Activated naive CD4-positive, alpha-beta T cell treated with Interleukin-2 at 50 U/mL for 16 hours (primary cell): ENCODE measurements at places on chromosomes 2 and 18.

DNA sequence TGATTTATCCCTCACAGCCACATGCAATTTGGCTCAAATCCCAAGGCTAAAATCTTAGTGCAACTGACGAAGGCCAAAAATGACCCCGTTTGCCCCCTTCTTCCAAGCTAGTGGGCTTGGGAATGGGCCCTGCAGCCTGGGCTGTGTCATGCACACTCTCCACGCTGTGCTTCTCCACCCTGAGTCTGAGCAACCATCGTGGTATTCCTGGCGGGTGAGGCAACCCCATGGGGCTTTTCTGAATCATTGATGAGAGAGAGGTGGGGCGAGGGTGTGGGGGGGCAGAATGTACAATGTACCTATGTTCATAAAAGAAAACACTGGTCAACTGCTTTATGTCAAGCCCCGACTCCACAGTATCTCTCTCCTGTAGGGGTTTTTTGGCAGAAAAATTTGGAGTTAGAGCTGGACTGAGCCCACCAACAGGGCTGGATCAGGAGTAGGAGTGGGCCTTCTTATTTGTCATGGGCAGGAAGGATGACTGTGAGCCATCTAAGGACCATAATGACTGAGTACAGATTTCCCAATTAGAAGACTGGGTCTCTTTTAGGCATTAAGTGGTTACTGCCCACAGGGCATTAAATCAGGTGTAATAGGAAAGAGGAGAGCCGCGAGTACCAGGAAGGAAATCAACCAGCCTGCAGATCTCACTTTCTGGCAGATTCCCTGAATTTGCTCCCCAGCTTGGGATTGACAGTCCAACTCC, 8.9 kb downstream of the SULT1C2 start:
- DNase-seq, result no peak

GRCh38 chr2:146801886-146802285, 1042.9 kb upstream of the ACVR2A start:
- no peak for DNase-seq

GRCh38 chr2:236657215-236657614, 87.6 kb downstream of the ACKR3 start:
- no peak for DNase-seq

- DNase-seq, result no peak
Observed at GRCh38 chr2:65834771-65835475, 402.5 kb upstream of the SPRED2 start.

DNA sequence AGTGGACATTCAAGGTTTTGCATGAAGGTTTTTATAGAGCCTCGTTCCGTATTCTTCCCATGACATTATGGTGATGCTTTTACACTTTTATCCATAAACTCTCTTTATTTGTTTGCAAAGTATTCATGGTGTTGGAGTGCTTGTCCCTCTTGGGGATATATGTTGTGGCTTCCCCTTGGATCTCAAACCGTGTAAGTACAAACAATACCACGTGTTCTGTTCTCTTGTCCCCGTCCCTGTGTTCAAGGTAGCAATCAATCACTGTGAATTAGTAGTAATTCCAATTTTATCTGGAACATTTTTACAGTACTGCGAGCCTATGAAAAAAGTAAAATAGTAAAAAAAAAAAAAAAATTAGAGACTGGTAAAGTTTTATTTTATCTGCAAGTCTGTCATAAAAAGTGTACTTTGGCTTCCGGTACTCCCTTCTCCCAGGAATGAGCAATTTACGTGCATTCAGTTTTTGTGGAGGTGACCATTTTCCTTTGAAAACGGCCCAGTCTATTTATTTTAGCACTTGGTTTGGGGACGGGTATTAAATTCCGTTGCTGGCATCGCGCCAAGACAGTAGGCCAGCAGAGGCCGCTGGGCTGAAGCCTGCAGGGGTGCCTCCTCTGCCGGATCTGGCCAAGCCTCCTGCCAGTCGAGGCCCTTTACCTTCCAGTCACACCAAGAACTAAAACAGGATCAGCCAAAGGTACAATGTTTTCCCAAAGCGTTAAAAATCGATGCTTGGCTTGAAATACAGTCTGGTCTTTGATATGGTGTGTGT, 175.7 kb downstream of the SOCS6 start:
- no peak for DNase-seq

- DNase-seq, result no peak
Observed at GRCh38 chr18:55384551-55385275, 203.3 kb downstream of the TCF4 start.

GRCh38 chr2:137938204-137938603, 26.1 kb upstream of the HNMT start:
- no peak for DNase-seq

- no peak for DNase-seq
Observed at GRCh38 chr2:181774685-181775084, 94.4 kb upstream of the NEUROD1 start.

DNA sequence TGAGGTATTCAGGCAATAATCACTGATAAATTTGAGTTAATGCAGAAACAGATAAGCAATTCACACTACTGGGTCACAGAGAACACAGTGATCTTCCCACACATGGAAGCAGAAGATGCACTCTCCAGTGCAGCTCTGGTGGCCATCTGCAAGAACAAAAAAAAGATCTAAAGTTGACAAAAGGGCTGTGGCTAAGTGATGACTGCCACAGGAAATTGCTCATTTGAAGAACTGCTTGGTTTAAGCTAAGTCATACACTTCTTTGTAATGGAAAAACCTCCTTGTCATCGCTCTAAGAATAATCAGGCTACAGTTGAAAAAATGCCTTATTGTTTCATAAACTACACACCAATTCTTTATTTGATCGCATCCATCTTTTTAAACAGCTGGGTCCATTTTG, 115.1 kb downstream of the DTNB start:
- DNase-seq, result peak; percentile 48

DNA sequence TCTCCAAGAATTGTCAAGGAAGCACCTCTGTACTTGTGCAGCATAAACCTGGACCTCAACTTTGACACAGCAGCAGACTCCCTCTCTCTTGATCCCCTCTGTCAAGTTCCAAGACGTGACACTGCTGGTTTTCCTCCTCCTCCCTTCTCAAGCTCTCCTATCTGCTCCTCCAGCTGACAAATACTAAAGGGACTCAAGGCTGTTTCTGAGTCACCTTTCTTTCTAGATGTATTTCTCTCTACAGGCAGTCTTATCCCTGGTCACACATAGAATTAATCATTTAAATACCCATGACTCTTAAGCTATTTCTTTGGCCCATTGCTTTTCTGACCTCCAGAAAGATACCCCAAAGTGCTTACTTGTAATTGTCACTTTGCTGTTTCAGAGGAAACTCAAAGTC, 53.5 kb downstream of the SEPTIN10 start:
- DNase-seq, result no peak

GRCh38 chr2:70670202-70670601, 97.8 kb downstream of the ADD2 start:
- DNase-seq, result no peak

DNA sequence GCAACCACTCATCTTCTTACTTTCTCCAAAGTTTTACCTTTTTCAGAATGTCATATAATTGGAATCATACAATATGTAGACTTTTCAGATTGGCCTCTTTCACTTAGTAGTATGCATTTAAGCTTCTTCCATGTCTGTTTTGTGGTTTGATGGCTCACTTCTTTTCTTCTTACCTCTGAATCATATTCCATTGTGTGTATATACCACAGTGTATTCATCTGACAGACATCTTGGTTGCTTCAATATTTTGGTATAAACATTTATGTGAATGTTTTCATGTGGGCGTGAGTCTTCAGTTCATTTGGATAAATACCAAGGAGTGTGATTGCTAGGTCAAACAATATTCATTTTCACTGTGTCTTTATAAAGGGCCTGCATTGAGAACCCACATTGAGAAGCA, 136.1 kb upstream of the NOSTRIN start:
- no peak for DNase-seq
